Right lobe of liver (tissue), 6 donors: ENCODE measurements at places on chromosomes 1 and 21. TPM values are rescaled to one million over a fixed set of nuclear protein-coding genes. Genes with fewer than 3 reads are reported as not detected.
A peak's percentile ranks its signal among the peaks of the same experiment; 100 is the strongest.

GRCh38 chr1:44084998-44085675, 33.5 kb upstream of the KLF17 start:
- no peak for DNase-seq

GRCh38 chr1:12232221-12232620, 2.4 kb downstream of the VPS13D start:
- peak; percentile 80 for DNase-seq

DNA sequence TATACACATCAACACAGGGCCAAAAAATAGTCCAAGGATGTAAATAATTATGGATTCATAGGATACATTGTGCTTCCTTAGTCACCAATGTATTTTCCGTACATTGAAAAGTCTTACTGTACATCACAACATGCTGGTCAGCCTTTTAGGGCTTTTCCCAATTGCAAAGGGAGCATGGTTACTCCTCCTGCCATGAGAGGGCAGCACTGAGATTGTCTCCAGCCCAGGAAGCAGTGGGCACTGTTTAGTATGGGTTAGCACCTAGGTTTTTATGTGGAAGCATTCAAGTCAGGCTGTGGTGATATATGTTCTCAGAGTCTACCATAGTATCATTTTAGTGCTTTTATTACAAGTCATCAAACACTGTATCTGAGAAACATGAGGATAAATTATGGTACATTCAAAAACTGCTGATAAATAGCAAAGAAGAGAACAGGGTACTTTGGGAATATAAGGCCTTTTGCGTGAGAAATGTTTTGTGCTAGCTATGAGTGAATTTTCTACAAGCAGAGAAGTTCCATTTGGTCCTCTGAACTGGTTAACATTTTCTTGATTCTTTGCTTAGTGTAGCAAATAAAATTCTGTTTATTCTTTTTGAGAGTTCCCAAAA, 34.0 kb downstream of the ST6GALNAC5 start:
- DNase-seq = peak; percentile 58

DNA sequence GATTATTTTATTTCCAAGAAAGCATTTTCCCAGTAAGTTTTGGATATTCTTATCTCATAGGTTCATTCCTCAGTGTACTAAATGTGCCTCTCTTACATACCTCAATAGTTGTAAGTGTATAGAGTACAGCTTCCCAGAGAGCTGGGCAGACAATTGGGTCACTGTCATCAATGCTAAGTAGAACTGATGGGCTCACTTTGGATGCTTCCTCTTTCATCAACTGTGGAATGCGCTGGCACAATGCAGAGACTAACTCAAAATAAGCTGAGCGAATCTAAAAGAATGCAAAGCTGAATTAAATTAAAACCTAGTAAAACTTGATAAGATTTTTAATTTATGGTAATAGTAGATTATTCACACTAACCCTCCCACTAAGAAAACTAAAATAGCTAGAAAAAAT, 21.5 kb downstream of the LTN1 start:
- DNase-seq = no peak

Gene KPRP
- total RNA-seq = not detected

DNA sequence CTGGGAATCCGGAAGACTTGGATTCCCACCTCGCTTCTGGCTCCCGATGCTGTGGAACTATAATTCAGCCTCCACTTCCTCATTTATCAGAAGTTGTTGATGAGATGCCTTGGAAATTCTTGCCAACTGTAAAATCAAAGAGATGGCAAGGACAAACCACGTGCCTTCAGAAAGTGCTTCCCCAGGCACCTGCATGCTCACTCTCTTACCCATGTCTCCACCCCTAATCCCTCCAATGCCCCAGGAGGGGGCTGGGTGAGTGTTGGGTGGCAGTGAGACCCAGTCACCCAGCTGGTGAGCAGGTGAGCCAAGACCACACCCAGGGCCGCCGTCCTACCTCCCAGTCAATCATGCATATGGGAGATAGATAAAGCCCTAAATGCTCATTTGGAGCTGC, 160.8 kb downstream of the PSMG1 start:
- DNase-seq = no peak

DNA sequence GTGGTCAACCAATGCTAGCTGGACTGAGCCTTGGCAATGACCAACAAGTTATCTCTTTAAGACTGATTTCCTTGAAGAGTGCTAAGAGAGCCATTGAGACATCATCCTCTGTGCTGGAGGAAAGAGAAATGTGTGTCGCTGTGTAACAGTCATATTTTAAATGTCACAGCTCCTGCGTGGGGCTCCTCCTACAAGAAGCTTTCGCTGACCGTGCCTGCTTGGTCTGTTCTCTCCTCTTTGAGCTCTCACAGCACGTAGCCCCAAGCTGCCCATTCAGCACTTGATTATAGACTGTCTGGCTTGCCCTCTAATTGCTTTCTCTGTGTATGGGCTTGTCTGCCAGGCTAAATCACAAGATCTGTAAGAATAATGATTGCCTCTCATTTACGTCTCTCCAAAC, 221.3 kb downstream of the FOXD2 start:
- no peak for DNase-seq
